Astrocyte of the spinal cord (primary cell): ENCODE measurements at places on chromosomes 12 and 14.

DNA sequence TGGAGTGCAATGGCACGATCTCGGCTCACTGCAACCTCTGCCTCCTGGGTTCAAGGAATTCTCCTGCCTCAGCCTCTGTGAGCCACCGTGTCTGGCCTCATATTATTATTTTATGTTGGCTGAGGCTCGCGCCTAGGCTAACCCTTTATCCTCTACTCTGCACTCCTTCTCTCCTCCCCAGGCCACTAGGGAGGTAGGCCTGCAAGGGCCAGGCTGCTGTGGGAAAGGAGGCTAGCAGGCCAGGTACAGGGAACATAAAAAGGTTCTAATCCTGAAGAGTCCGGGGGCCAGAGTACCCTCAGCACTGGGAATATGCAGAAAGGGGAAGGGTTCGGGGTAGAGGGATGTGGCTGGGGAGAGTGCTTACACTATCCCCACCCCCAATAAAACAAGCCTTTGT is 14.9 kb downstream of the PKP2 start:
- no peak for DNase-seq

- peak; percentile 70 for DNase-seq
Observed at GRCh38 chr14:32697704-32698103, 241.0 kb upstream of the NPAS3 start.

DNA sequence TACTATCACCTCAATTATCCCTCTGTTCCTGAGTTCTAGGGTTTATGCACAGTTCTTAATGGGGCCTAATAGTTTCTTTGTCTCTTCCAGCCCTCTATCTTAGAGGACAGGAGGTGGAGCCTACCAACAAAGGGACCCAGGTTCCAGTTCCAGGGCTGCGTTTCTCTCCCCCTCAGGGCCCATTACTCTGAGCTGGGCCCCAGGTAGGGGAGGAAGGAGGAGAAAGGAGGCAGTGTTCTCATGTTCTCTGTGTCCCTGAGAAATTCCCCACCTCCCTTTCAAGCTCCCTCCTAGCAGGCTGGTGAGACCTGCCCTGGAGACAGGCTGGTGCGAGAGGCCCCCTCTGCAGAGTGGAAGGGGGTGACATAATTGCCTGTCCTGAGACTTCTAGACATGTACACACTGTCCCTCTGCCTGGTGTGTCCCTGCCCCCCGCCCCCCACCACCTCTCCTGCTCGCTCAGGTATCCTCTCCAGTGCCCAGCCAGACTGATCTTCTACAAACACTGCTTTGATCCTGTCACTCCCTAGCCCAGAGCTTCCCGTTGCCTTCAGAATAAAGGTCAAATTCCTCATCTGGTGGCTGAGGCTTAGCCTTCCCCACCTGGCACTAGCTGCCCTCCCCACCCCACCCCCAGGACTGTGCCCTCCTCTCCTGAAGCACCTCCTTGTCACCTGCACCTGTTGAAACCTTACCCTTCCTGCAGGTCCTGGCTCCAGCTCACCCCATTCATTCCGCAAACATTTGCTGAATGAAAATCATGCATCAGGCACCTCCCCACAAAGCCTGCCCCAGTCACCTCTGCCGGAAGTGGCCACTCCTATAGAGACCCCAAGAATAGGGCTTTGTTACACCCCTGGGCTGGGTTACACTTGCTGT is 21.1 kb upstream of the KRT8 start:
- DNase-seq = no peak

DNA sequence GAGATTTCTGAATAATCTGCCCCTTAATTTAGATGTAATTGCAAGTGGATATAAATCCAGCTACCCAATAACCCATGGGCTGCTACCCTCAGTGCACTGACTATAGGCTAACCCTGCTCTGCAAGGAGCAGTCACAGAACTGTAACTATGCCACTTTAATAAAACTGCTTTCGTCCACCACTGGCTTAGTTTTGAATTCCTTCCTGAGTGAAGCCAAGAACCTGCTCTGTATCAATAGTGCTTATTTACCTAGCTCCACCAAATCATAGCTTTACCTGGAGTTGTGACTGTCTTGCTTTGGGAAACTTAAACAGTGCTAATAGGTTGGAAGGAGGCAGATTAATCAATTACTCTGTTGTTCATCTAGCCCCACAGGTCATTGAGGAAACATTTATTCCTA is 1524.4 kb upstream of the SEL1L start:
- no peak for DNase-seq

DNA sequence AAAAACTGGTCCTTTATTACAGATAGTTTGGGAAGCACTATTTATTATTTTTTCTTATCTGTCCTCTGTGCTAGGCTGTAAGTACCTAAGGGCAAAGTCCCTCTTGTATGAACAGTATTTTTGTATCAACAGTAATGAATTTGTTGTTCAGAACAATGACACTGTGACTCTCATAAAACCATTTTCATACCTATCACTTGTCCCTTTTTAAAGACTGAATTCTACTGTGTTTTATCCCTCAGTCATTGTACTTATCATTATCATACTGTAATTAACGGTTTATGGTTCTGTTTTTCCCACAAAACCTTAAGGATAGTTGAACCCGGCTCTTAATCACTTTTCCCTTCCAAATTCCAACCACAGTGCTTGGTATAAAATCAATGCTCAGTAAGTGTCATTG is 69.4 kb downstream of the SRGAP1 start:
- no peak for DNase-seq

GRCh38 chr12:131327521-131328488 is 374.1 kb downstream of the ADGRD1 start:
- no peak for DNase-seq

DNA sequence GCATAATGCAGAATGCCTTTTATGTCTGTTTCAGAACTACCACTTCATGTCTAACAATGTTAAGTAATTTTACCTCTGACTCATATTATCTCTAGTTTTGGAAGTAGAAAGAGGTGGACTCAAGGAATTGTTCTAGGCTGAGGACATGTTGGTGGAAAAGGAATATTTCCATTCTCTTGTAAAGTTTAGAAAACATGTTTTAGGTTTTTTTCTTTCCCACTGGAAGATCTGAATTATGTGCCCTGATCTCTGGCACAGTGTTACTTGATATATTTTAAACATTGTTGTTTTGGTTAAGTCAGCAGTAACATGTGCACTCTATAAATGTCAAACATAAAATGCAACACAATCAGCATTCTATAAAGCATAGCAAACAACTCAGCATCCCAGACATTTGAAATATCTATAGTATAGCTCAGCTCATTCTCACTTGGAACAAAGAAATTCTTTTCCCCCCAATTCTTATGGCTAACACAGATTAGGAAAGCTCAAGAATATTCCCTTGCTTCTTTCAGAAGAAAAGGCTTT is 202.3 kb downstream of the STXBP6 start:
- DNase-seq = no peak

DNA sequence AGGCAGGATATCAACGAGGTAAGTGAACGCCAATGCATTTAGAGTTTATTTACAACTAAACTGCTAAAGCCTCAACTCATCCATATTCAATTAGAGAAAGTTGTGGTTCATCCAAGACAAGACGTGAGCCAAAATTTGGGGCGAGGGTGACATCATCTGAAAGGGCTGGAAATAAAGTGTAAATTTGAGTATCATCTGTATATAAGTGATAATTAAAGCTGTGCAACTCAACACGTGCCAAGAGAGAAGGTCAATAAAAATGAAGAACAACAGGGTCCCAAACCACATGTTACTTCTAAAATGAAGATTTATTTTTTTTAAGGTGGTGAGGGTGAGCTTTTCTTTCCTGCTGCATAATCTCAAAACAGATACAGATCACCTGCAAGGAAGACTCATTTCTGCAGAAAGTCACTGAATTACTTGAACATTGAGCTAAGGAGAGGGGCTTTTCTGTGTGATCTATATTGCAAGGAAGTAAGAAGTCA is 203.6 kb downstream of the EFCAB11 start:
- DNase-seq = no peak

DNA sequence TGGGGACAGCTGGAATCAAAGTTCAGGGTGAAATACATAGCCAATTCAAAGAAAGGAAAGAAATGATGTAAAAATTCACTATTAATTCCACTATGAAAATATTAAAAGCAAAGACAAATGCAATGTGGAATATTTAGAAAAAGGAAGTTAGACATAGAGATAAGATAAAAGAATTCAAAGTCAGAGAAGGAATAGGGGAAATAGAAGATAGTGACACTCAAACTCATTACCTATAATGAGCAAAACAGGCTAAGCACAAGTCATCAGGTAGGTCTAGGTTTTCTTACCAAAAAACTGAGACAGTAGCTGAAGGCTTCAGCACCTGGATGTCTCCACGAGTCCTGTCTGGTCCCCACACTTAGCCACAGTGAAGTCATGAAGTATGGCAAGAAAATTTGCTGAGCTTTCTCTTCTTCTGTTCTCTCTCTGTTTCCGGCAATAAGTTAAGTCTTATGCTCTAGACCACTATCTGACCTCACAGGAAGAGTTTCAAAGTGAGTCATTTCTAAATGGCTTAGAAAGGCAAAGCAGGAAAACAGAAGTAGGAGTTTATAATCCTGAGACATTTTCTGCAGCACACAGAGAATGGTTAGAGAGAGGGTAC is at the start of gene C3AR1:
TSS of gene C3AR1 (minus strand) at position 369 of the 604 bp plus-strand sequence. CDS start 6,174 bp downstream, outside the sequence.
- DNase-seq = peak; percentile 80

DNA sequence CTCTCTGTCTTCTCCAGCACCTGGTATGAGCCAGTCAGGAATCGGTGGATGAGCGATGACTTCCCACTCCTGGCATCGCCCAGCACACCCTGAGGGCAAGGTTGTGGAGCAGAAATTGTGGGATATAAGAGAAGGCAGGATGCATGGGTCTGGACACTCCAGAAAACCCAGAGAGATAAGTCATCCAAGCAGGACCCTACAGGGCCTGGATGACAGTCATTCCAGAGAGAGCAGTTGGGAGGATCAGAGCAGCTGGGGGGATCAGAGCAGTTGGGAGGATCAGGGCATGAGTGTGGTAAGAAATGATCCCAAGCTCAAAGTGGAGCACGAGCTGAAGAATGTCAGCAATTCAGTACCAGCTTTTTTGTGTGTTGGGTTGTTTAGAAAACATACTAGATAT is 4.0 kb downstream of the AGAP2 start:
- DNase-seq = no peak

DNA sequence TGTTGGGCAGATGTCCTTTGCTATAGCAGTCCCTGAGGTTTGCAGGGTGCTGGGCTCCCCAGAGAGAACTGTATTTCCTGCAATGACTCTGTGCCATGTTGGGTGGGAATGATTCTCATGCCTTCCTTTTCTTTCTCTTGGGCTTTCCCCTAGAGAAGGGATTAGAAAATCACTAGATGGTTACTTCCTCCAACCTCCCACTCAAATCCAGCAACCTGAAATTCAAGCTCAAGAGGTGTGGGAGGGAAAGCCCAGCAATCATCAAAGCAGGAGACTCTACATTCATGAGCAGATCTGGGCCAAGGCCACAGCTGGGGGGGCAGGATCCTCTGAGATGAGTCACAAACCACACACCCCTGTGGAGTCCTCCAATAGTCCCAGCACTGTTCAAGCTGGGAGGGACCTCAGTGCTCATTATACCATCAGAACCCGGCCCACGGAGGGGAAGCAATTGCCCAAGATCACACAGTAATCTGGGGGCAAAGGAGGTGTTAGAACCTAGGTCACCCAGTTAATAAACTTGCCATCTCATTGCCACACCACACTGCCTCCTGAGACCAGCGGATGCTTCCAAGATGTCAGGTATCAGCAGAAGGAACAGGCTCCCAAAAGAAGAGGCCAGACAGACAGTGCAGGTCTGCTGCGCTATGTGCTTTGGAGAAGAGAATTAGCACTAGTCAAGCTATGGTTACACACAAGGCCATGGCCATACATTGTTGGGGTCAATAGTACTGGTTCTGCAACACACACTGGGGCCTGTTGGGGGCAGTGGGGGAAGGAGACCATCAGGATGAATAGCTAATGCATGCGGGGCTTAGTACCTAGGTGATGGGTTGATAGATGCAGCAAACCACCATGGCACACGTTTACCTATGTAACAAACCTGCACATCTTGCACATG is 65.7 kb downstream of the TTC9 start:
- peak; percentile 85 for DNase-seq

- no peak for DNase-seq
Observed at GRCh38 chr12:127231371-127231770, 1035.6 kb upstream of the TMEM132C start.

GRCh38 chr12:26563552-26563951 is 269.4 kb downstream of the ITPR2 start:
- no peak for DNase-seq

DNA sequence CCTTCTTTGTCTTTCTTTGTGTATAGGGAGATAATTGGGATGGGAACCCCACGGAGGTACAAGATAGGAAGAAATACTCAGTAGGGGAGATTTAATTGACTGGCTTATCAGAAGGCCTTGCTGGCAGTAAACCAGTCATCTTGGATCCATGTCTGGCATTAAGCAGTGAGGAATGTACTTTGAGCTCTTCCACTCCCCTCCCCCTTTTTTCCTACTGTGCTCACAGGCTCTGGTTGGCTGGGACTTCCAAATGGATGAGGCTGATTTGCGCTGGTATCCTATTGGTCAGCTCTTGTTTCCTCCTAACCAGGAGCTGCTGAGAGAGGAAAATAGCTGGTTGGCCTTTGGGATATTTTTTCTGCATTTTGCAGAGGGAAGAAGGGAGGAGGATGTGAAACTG is 24.7 kb downstream of the NGDN start:
- peak; percentile 22 for DNase-seq

DNA sequence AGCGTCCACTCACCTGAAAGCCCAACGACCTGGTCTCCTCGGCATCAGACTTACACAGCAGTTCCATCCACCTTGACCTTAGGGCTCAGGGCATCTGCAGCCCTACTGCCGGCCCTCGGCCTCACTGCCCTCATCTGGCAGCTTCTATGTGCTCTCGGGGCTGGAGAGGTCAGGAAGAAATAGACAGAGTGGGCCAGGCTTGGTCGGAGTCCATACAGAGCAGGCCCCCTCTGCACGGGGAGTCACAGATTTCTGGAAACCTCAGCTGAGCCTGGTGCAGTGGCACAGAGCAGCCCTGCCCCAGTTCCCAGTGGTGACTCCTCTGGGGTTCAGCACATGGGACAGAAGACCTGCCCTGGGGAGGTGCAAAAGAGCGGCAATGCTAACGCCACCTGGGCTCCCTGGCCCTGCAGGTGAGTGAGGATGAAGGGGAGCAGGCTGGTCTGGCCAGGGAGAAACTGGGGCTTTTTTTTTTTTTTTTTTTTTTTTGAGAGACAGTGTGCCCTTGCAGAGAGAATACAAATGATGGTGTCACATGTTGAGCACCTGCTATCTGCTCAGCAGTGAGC is 190.1 kb upstream of the PRMT8 start:
- no peak for DNase-seq

DNA sequence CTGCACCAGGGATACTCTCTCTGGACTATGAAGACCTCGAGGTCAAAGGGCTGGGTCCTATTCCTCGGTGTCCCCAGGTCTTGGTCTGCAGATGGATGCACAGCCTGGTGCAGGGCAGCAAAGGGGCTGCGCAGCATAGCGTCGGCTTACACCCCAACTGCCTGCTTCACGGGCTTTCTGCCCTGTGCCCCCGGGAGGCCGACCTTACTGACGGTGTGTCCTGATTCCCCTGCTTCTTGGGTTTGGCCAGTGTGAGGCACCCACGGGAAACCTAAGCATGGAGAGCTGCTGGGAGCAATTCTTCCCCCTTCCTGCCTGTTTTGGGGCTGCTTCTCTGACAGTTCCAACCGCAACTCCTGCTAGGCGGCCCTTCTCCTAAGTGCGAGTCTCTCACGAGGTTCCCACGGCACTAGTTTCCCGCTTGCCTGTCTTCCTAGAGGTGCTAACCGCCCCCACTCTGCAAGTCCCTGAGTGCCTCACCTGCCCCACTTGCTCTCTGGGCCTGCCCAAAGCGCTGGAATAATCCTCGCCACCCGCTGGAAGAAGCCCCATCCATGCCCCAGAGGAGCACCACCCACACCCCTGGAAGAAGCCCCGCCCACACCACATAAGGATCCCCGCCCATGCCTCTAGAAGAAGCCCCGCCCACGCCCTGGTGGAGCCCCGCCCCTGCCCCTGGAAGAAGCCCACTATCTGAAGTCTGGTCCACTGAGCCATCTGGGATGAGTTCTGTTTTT is 54.0 kb downstream of the PRIMA1 start:
- DNase-seq = no peak
